Astrocyte of the cerebellum (primary cell): ENCODE measurements at places on chromosomes 2 and 18.

DNA sequence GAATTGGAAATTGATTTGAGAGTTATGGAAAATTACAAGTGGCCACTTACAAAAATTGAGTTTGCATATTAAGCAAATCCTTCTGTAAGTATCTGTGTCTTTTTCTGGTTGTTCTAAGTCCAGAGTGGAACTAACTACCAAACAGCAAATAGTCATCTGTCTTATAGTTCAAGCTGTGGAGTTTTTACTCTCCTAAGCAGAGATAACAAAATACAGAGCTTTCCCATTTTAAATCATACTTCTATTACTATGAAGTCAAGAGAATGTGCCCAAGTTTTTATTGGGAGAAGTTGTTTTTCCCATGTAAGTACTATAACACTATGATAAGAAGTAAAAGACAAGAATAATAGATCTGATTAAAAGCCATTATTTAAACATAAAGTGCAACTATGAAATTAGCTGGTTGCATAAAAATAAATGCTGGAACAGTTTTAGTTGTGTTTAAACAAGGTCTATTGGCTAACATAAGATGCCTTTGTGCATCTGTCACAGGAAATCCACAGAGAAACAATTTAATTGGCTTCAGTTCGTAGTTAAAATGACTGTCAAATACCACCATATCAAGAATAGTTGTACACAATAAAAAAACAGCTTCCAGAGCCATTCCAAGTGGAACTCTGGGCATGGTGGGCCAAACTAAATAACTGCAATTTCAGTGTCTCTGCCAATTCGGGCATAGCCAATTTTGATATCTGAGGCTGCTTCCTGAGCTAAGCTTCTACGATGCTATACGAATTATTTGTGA, 1467.4 kb upstream of the NXPH2 start:
- DNase-seq: no peak

DNA sequence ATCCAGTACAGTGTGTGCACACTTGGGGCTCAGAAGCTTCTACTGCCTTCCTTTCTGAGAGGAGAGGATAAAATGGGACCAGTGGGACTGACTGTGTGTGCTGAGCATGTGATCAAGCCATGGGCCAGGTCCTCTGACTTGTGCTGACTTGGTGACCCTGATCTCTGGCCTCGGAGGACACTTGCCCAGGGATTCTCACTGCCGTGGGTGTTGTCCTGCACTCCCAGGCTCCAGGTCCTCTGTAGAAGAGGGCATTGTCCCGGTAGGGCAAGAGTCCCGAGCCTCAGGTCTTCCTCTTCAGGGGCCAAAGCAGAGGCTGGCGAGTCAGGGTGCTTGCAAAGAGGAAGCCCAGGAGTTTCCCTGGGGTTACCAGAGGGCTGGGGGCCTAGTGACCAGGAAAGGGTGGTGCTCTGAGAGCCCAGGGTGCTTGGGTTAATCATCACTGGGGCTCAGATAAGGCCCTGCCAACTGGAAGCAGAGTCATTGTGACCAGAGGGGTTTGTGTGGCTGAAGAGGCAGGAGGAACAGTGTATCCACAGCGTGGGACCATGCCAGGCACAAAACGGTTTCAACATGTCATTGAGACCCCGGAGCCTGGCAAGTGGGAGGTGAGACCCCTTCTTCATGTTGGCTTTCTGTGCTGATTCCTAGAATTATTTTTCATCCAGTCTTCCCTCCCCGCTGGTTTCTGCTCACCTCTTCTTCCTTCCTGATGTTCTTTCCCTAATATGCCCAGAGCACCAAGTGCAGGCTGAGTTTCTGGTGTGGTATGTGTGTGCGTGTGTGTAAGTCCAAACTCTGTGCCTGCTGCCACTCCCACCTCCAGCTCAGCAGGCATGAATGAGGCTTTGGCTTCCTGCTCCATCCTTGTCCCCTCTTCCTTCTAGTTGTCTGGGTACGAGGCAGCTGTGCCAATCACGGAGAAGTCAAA, at the start of gene GCKR:
GCKR (plus strand) TSS at position 483 of the 931 bp plus-strand sequence; CDS start at position 549, 66 bp downstream.
- no peak for DNase-seq

DNA sequence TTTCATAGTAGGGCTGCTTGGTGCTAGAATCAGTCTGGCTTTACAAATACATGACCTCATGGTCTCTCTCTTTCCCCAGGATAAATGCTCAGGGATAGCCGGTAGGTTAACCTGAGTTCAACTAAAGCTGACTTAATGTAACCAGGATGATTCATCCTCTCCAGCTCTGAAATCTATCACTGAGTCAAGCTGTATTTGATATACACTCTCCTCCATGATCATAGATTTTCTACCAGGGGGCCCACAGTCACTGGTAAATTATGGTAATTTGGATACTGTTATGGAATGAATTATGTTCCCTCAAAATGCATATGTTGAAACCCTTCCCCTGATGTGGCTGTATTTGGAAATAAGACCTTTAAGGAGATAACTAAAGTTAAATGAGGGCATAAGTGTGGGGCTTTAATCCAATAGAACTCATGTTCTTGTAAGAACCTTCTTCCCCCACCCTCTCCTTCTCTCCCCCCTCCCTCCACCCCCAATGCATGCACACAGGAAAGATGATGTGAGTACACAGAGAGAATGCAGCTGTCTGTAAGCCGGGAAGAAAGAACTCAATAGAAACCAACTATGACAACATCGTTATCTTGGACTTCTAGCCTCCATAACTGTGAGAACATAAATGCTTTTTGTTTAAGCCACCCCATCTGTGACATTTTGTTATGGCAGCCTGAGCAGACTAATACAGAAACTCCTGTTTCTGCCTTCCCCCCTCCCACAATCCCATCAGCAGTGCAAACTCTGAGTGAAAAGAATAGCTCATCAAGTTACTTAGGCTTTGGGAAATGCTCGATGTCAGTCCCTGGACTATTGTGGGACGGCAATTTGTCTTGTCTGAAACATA, 134.9 kb upstream of the KYNU start:
- DNase-seq: no peak

DNA sequence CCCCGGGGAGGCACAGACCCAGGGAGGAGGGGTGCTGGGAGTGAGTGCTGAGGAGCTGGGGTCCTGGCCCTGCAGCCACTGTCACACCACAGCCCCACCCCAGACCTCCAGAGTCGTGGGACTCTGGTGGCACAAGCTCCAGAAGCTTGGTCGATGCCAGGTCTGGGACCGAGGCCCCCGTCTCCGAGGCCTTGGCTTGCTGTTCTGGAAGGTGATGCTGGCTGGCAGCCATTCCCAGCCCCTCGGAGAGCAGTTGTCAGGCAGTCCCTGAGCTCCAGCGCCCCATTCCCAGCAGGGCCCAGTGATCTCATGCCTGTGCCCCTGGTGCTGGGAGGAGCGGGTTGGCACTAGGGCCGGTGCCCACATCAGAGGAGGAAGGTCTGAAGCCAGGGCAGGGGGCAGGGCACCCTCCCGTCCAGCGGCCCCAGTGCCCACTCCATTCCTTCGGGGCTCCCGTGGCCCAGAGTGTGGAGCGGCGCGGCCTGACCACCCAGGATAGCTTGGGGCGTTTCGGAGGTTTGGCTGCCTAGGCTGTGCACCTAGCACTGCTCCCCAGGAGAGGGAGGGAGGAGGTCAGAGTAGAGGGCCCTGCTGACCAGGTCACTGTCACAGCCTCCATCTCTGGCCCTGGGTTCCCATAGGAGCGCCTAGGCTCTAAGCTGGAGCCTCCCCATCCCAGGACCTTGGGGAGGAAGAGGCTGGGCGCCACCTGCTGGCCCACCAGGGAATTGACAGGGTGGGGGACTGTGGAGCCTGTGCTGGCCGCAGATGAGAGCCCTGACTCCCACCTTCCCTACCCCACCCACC, 16.8 kb upstream of the ALPI start:
- DNase-seq: no peak

- DNase-seq: no peak
Measured at GRCh38 chr2:159748089-159748488, 35.8 kb downstream of the MARCHF7 start.

GRCh38 chr2:170076189-170076588, 101.8 kb upstream of the MYO3B start:
- no peak for DNase-seq

DNA sequence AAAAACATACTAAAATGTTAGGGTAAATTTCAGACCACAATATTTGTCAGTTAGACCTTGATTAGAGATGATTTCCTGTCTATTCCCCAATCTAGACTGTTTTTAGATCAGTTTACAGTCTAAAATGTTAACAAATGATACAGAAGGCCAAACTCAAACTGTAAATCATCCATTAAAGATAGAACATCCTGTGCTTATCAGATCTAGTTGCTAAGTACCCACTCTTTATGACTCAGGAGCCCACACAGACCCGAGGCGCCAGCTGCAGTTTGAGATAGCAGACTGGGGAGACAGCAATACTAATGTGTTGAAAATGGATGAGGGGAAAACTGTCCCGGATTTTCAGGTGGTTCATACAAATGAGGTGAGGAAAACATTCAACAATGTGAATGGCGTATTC, 113.3 kb downstream of the SCG2 start:
- no peak for DNase-seq

- no peak for DNase-seq
Measured at GRCh38 chr2:180630756-180631155, 349.6 kb upstream of the UBE2E3 start.

- no peak for DNase-seq
Measured at GRCh38 chr2:120647487-120647886, 88.2 kb upstream of the GLI2 start.

DNA sequence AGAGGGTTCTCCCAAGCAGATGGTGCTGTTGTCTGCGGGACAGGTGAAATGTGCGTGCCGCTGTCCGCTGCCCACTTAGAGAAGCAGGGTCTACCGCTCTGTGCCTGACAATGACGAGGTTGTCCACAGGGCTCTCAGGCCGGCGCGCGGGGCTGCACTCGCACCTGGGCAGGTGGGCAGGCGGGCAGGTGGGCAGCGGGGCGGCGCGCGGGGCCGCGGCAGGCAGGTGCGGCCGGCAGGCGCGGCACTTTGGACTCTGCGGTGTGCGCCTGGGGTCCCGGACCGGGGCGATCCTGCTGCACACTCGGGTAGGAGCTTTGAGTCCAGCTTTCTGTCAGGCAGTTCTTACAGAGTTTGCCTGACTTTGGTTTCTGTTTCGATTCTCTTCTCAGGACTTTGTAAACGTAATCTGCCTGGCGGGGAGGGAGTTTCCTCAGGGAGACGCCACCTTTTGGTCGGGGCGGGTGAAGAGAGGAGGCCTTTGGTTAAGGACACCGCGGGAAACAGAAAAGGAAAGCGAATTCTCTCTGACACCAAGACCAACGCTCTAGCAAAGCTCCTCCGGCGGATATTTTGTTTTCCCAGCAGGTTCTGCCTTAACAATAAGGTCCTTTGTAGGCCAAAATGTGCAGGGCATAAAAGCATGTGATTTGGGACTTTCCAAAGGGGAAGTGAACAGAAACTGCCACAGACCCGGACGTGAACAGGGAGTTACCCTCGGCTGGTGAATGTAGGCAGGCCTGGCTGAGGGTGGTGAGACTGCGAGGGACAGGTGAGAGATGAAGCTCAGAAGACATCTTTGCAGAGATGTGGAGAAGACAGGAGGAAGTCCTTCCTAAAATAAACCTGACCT, at the start of gene IFIH1:
IFIH1 (minus strand) TSS at position 357 of the 853 bp plus-strand sequence. CDS start 377 bp downstream, outside the sequence.
- DNase-seq: peak; percentile 85

- no peak for DNase-seq
Measured at GRCh38 chr2:60359569-60359968, 193.9 kb downstream of the BCL11A start.

DNA sequence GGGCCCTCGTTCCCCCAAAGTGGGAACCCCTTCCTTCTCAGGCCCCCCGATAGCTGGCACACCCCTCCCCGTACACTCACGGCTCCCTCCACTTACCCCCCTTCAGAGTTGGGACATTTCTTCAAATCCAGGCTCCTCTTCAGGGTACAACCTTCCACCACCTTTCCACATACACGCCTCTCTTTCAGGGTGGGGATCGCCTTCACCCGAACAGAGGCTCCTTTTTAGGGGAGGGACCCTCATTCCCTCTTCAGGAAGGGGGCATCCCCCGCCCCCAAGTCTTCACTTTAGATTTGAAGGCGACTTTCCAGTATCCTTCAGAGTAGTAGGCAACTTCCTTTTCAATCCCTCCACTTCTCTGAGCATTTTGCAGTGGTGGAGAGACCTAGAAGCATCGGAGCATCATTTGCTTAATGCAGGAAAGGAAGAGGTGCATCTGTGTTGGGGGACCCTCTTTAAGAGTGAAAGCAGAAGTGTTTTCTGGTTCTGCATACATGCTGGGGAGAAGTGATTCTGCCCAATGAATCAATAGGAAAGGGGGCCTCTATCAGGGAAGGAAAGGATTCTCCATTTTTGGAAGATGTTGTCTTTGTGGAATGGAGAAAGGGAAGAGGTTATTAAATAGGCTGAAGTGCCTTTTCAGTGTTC, 845 bp downstream of the EML4 start:
- DNase-seq: no peak

- DNase-seq: no peak
Measured at GRCh38 chr2:95350368-95350767, 52.1 kb upstream of the FAHD2A start.

- no peak for DNase-seq
Measured at GRCh38 chr2:6934758-6935651, 17.8 kb downstream of the RNF144A start.

- DNase-seq: no peak
Measured at GRCh38 chr2:20223407-20224163, 1.3 kb downstream of the SDC1 start.

DNA sequence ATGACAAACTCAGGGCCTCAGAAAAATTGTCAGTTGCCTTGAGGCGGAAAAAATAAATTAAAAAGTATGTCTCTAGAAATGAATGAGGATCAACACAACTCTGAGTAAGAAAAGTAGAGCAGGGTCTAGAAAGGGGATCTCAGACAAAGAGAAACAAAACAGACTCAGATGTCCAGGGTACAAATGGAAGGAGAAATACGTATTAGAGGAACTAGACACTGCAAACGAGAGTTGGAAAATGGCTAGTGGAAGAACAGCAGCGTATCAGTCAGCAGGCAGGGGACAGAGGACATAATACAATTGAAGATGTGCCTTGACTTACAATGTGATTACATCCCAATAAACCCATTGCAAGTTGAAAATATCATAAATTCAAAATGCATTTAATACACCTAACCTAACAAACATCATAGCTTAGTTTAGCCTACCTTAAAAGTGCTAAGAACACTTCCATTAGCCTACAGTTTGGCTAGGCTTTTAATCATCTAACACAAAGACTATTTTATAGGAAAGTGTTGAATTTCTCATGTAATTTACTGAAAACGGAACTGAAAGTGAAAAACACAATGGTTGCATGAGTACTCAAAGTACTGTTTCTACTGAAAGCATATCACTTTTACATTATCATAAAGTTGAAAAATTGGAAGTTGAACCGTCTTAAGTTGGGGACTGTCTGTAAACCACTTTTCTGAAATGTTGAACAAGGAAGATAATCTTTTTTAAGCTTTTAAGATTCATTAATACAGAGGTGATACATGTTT, 182.8 kb downstream of the NBAS start:
- no peak for DNase-seq

GRCh38 chr2:134370655-134371445, 117.0 kb downstream of the MGAT5 start:
- DNase-seq: no peak
